Activated CD8-positive, alpha-beta memory T cell treated with anti-CD3 and anti-CD28 coated beads for 4 hours (primary cell): ENCODE measurements at places on chromosomes 12 and 14.

- DNase-seq: no peak
Measured at GRCh38 chr12:10073261-10073660, 25.5 kb downstream of the CLEC1A start.

DNA sequence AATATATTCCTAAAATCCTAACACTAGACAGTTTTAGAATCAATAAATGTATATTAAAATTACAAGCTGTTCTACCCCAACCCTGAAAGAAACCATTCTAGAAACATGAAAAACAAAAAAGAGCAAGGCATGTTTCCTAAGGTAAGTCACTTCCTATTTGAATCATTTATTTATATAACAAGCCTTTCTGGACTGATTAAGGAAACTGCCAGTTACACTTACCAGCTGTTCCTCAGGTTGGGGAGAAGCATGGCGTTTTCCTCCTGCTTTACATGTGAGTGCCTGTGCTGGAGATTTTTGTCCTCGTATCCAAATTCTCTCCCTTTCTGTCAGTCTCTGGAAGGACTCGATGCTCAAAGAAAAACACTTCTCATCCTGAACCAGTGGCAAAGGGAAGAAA, 183.3 kb downstream of the EFCAB11 start:
- DNase-seq: no peak

DNA sequence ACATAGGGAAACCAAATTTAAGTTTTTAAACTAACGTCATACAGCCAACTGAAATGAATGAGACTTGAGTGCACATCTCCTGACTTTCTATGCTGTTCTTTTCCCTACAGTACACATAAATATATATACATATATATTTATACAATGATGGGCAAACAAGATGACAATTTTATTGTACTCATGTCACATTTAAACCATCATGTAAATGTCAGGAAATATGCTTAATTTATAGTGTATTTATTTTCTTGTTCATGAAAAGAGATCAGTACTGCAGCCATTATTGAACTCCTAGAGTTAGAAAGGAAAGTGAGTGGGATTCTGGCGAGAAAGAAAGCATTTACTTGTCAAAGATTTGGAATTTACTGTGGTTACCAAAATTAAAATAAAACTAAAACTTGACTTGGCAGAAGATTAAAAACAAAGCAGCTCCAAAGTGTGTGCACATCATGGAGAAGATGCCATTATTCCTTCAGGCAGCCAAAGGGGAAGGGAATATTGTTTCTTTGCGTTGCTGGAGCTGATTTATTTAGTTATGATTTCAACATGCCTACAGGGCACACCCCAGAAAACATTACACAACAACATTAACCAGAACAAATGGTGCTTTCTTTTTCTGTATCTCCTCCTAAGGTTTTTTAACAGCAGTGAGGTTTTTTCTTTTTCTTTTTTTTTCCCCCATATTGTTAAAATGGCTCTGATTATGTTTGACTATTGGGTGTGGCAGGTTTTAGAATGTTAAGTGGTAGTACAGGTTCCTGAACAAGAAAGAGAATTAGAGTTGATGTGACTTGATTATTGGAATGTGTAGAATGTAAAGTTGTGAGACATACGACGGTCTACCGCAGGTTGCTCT, 144.6 kb downstream of the RAD51B start:
- no peak for DNase-seq

DNA sequence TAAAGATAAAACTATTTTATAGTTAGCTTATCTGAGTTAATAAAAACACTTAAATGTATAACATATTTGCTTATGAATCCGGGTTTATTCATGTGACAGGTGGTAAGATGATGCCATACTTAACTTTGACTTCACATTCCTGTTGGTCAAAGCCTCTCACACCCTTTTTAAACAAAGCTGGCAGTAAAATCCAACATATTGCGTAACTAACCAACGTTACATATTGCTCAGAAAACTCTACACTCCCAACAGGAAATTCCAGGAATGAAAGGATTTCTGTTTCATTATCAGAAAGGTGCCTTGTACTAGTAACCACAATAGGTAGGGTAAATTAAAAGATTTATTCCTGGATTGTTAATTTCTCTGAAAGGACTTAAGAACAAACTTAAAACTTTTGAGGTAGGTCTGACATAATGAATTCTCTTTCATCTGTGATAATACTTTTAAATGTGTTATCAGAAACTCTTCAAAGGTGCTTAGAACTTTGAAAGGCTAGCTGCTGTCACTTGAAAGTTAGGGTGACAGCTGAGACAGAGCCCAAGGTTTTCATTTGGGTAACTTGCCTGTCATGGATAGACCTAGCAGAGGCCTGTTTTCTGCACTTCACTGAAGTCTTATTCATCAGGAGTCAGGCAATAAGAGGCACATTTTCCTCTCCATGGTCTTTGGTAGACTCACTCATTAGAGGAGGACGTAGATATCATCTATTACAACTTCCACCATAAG, 23.8 kb upstream of the CATSPERB start:
- DNase-seq: no peak

DNA sequence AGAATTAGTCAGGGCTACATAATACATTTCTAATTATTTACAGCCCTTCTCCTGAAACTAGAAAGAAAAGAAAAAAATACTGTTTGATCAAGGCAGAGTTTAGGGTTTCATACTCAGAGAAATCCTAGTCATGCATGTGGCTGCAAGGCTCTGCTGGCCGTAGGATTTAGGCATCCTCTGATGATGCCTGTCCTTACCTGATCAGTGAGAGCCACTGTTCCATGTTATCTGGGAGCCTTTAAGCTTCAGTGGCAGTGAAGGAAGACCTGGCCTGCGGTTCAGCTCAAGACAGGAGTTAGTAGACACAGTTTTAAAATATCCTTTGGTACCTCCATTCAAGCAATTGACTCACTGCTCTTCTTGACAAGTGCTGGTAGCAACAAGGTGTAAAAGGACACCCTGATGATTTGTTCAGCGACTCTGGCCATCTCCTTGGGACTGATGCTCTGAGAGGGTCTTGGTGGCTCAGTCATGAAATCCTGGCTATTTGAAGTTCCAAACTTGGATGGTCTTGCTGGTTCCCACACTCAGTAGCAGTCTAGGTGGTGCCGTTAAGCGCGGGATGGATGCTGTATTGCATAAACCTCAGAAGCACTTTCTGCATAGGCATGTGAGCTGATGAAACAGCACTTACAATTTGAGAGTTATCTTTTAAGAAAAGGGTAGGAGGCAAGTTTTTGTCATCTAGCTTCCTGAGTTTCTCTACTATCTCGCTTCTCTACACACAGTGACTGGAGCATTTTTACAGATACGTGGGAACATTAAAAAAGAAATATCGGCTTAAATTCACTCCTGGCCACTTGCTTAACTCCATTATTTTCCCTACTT, 162.0 kb downstream of the SAMD4A start:
- DNase-seq: no peak

DNA sequence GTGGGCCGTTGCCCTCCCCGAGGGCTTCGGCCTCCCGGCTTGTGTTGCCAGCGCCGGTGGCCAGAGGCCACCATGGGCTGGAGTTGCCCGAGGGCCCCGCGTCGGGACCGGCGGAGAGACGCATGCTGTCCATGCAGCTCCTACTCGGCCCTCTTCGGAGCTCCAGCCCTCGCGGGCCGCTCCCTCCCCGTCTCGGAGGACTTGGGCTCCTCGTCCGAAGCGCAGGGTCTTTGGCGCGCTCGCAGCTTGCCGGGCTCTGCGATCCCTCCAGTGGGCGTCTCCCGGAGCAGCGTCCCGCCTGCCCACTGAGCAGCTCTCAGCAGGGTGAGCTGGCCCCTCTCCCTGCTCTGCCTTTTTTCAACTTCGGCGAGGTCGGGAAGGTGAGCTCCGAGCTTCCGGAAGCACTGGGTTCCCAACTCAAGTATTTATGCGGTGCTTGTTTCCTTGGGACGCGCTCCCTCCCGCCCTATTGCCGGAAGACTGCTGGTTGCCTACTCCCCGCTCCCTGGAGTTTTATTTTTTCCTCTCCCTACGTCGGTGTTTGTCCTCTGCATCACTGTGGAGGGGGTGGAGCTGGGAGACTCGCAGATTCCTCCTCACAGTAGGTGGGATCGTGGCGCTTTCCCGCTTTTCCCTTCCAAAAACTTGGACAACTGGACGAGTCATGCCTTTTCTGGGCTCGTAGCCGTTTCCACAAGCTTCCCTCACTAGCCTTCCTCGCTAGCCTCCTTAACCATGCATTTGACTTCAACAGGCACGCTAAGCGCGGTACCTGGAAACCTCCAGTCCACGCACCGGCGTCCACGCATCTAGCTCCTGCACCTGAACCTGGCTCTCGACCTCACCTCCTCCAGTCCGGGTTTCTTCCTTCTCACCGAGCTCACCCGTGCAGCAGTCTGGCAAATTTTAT, at the start of gene AVPR1A:
Gene AVPR1A, minus strand, starts transcription at position 489 of the 910 bp plus-strand sequence. Its CDS starts 365 bp downstream, at position 124.
- no peak for DNase-seq

DNA sequence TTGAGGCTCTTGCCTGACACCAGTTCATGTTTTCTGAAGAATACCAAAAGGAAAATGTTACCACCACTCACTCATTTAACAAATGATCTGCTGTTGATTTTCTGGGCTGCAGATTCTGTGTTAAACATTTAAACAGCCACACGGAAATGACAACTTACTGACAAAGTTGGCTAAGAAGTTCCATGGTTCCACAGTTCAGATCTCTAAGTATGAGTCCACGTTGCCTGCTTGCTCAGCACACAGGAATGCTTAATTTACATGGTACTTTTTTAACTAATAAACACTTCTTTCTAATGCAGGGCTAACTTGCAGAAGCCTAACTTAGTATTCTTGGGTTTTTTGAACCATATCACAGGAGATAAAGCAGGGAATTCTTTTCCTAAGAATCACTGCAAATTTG, 34.7 kb downstream of the PTGER2 start:
- DNase-seq: no peak

- DNase-seq: no peak
Measured at GRCh38 chr12:113649256-113649830, 177.7 kb upstream of the LHX5 start.

- DNase-seq: no peak
Measured at GRCh38 chr14:102187568-102188001, 47.9 kb downstream of the WDR20 start.

GRCh38 chr12:18165422-18165871, 75.5 kb upstream of the RERGL start:
- DNase-seq: no peak

DNA sequence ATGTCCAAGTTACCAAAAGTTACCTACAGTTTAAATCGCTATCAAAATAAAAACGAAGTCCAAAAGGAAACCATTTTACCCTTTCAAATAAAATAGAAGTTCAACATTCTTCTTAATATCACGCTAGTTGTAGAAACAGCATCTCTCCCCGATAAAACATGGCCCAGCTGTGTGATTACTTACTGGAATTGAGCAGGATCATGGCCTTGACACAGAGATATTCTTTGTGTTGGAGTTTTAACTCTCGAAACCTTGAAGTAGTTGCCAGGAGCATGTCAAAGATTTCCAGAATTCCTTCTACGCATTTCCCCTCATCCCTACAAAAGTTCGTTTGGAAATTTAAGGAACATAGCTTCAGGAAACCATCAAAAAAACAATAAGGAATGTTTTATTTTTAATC, 44.8 kb downstream of the ESR2 start:
- DNase-seq: no peak

DNA sequence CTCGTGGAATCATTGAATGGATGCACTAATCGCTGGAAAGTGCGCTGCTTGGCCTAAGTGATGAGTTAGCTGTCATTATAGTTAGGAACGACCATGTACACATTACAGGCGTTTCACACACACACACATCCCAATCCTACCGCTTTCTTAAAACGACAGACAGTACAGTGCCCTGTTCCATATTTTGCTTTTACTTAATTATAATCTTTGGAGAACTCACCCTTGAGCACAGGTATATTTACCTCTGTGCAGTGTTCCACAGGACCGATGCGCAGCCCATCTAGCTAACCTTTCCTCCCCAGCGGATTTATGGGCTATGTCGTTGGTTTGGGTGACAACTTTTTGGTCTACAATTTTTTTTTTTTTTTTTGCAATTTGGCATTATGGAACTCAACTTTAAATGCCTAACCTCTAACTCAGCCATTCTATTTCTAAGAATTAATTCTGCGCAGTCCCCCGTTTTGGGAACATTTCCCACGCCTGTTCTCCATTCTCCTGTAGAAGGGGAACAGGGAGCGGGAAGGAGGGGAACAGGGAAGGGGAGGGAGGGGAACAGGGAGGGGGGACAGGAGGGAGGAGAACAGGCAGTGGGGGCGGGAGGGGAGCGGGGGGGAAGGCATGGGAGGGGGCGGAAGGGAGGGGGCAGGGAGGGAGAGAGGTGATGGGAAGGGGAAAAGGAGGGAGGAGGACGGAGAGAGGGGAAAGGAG, 663 bp upstream of the ULK1 start:
- no peak for DNase-seq

GRCh38 chr12:3882896-3883564, 9.8 kb upstream of the PARP11 start:
- DNase-seq: no peak

GRCh38 chr14:86310611-86311010, 780.7 kb downstream of the FLRT2 start:
- no peak for DNase-seq

DNA sequence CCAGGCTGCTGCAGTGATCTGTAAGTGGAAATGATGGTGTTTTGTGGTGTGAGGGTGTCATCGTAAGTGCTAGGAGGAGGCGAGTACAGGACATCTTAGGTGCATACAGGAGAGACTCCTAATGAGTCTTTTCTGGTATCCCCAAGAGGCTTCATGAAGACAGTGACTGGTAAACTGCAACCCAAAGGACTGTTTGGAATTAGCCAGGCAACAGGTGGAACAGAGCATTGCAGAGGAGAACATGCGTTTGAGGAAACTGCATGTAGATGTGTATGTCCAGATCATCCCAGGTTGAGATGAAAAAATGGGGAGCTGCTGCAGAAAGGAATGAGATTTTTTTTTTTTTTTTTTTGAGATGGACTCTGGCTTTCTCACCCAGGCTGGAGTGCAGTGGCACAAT, 5.4 kb downstream of the ACAD10 start:
- DNase-seq: no peak

GRCh38 chr14:57928732-57929131, 62.8 kb upstream of the SLC35F4 start:
- no peak for DNase-seq

GRCh38 chr14:68926236-68926635, 52.9 kb downstream of the ACTN1 start:
- no peak for DNase-seq
